ENCODE measurements at places on chromosomes 6 and 20.
A peak's percentile ranks its signal among the peaks of the same experiment; 100 is the strongest.

- DNase-seq, result peak; percentile 52
These were observed 27.4 kb downstream of the MGME1 start for GRCh38 chr20:17995967-17996819.

DNA sequence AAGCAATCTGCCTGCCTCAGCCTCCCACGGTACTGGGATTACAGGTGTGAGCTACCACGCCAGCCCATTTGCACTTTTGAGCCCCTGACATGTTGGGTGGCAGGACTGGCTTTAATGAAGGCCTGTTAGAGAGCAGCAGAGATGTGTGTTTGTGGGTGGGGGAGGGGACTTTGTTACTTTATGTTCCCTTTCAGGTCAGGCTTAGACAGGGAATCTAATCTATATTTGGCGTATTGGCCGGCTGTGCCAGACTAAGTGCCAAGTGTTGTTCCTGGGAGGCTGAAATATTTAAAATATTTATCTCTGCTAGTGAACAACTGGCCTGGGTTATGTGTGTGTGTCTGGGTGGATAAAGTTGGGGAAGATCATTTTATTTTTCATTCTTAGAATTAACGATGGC lies 6.1 kb downstream of the GMPR start:
- DNase-seq, result no peak

GRCh38 chr6:35070111-35070510 lies 71.0 kb downstream of the TCP11 start:
- no peak for DNase-seq

DNA sequence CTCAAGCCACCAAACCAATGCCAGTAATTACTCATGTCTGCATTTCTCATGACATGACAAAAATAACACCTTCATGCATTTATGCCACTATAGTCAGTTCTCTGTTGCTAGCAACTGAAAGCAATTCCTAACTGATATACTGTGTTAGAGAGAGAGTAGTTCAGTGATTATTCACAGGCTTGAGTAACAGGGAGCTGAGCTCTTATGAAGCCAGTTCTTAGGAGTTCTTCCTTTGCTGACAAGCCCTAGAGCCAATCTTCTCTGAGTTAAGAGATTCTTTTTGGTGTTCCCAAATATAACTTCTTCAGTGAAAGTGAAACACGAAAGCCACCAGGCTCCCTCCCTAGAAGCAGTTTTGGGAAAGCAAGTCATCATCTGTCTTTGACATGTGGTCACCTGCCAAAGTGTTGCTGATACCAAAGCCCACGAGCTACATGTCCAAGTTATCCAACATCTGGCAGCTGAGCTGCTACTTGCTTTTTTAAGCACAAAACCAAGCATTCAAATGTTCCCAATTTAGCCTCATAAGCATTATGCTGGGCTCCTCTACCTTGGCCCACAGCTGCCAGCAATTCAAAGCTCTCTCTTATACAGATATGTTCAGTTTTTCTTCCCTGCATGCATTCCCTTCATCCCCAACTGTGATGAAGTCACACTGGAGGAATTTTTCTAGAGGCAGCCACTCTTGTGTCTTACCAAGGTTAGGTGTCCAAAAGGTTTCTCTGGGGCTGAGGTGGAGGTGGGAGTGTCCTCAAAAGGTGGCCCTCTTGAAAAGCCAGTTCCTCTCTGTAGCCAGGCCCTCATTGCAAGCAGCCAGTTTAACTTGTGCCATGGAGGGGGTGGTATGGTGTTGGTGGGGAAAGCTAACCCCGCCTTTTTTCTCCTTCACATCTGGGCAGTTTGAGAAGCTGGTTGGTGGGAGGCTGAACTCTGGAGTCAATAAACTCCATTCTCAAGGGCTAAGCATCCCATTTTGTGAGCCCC lies 92.7 kb upstream of the ARMC2 start:
- no peak for DNase-seq

GRCh38 chr6:118319416-118319815 lies 228.7 kb upstream of the PLN start:
- no peak for DNase-seq

DNA sequence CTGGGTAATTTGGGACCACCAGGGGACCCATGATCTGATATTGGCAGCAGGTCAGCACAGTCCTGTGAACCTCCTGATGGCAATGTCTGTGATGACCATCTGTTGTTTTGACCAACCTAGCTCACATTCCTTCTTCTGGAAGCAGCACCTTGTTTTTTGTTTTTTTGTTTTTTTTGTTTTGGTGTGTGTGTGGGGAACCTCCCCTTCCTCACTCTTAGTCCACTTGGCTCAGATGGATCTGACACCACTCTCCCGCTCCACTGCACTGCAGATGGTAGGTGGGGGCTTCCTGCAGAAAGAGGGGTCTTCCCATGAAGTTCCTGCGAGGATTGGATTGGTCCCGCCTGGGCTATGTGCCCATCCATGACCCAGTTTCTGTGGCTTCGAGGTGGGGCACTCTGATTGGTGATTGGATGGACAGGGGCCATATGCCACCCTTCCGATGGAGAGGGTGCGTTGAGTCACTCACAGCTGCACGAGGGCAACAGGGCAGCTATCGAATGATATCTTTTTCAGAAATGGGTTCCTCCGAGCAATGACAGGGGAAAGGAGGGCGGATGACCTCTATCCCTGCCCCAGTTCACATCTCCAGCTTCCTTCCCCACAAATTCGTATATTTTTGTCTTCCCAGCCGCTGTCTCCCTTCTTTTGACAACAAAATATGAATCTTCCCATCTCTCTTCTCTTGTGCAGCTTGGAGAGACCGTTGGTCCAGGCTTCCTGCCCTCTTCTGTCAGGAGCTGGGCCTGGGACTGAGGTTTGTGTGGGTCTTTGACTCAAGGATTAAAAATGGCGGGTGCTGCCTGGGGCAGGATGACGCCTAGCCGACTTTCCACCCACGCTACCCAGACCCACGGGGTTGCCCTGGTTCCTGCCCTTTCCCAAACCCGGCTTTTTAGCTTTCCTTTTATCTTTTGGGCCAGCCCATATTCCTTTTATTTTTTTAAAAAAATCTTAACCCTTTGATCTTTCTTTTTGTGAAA lies 132.1 kb upstream of the KCNG1 start:
- DNase-seq, result no peak

Data from GM04504 (cell line).